ENCODE measurements at places on chromosomes 4 and X.

- DNase-seq = no peak
Measured at GRCh38 chr4:58602022-58602421, 1491.8 kb upstream of the IGFBP7 start.

DNA sequence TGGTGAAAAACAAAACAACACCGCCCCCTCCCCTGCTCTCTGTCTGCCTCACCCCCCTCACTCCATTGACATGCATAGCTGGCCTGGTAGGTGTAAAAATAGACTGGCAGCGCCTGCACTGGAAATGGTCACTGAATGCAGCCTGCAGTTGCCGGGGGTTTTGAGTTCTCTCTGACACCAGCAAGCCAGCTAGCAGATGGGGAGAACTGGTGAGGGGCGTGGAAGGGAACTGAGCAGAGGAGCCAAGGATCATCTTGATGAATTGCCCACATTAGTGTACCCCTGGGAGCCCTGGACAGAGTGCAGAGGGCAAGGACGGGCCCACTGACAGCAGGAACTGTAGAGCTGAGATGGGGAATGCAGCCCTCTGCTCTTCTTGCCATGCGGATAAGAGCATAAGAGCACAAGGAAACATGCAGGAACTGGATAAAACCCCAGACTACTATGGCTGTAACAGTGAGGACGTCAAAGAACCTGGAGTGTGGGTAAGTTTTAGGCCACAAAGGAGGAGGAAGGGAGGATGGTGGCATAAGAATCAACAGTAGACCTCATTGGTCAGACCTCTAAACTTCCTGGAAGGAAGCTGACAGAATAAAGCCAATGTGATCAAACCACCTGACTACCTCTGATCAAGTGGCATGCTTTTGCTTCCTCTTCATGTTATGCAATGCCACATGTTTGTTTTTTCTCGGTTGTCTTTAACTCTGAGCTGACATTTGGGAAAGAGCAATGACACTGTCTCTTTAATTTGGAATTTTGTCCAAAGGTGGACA, 96.3 kb downstream of the ANK2 start:
- no peak for DNase-seq

DNA sequence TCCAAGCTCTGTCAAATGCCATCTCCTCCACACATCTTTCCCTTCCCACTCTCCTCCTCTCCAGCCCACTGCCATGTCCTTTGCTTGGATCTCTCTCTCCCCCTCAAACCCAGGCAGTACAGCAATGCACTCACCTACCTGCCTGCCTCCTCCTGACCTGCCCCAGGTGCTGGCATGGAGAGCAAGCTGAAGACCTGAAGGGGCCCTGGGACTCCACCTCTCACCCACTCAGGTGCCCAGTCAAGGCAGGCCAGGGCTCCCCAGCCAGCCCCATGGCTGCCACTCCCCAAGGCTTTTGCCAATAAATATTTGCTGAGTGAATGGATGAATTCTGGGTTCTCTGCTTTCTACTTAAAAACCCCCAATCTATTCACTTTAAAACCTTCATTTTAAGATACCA, 12.6 kb upstream of the PHKA2 start:
- no peak for DNase-seq

- DNase-seq = no peak
Measured at GRCh38 chr4:1081689-1082040, 31.7 kb downstream of the RNF212 start.

DNA sequence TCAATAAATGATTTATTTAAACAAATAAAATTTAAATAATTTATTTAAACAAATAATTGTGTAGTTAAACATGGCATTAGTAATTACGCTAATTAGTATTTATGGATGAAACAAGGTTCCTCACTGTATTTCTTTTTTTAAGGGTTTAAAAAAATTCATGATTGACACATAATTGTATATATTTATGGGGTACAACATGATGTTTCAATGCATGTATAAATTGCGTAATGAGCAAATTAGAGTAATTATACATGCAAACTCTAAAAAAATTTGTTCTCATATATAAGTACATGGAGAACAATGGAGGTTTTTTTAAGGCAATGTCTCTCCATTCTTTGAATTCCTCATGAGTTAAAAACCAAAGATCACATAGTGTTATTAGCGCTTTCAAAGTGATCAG, 115.7 kb upstream of the KLF3 start:
- DNase-seq = no peak

DNA sequence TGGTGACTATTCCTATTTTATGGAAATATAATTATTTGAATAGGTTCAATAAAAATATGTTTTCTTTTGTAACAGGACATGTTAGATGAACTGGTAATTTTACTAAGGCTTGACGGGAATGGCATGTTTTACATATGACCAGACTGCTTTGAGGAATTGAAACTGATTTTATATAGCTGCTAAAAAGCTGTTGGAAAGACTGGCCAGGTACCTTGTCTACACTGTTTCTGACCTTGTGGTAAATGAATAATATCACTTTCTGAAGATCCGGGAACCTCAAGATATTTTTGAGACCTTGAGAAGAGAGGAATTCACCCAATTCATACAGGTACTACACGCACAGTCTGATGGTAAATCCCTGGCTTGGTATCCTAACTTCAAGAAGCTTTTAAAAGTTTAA, 42.1 kb upstream of the USP46 start:
- no peak for DNase-seq

Measured in CD8-positive, alpha-beta T cell (primary cell).